ENCODE measurements at places on chromosomes 11 and 22.

DNA sequence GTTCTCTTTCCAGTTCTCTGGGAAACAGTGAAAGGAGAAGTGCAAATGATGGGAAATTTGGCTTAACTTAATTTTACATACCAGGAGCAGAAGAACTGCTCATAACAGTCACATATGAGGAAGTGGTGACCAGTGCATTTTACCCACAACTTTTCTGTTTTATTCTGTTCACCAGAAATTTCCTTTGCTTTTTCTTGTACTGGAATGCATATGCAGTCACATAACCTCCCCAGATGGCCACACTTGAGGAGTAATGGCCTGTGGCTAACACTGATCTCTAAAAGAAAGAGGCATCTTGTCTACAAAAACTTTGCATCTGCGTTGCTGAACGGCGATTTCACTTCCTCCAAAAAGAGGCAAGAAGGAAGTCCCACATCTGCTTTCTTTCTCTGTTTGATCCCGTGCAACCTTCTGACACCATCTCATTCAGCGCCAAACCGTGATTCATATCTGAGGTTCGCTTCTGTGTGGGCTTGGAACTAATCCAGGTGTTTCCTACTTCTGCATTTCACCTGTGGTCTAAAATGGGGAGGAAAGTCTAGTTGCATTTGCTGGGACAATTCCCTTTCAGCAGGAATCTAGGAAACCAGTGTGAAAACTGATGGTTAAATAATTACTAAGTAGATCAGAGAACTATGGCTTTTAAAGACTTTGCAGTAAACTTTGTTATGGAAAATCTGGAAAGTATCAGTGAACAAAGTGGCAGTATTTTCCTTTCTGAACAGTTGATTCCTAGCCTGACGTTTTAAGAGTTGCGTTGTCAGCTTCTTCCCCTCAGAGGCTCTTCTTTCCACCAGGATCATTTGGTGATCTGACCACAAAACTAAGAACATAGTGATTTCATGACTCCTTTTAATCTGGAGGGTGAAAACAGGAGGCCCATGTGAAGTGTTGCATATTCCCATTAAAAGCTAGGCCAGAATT is 4.2 kb upstream of the MPEG1 start:
- no peak for DNase-seq

DNA sequence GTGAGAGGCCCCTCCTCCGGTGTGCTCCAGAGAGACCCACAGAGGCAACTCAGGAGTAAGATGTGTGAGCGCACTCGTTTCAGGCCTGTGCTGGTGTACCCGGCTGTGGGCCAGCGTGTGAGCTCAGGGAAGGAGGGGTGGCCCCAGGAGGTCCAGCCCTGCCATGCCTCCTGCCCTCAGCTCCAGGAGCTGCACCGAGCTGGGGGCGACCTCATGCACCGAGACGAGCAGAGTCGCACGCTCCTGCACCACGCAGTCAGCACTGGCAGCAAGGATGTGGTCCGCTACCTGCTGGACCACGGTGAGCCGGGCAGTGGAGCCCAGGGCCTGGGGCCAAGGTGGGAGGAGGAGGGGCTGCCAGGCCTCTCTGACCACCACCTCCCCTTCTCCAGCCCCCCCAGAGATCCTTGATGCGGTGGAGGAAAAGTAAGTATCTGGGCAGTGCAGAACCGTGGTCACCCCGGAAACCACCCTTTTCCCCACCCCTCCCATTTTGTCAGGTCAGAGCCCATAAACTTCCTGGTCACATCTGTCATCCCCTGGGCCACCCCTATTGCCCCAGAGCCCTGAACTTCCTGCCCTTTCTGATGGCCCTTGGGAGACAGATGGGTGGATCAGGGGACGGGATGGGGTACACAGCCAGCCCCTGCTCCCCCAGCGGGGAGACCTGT is 2.5 kb upstream of the MDK start:
- no peak for DNase-seq

GRCh38 chr11:28756977-28757376 is 648.8 kb downstream of the METTL15 start:
- no peak for DNase-seq

DNA sequence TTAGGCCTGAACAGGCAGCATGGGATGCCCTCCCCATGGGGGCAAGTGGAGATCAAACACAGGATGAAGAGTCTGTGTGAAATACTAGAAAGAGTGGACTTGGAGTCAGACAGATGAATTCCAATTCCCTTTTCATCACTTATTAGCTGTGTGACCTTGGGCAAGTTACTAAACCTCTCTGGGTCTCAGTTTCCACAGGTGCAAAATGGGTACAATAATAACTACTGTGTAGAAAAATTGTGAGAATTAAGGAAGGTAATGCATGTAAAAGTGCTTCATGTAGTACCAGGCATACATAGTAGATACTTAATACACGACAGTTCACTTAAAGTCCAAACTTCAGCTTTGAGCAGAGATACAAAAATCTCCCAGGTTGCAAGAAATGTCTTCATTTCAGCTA is 176.4 kb downstream of the DSCAML1 start:
- DNase-seq: no peak

- DNase-seq: no peak
These were observed 29.3 kb upstream of the OR10D3 start for GRCh38 chr11:124153821-124154220.

GRCh38 chr11:9344061-9344680 is 29.8 kb upstream of the TMEM41B start:
- DNase-seq: no peak

DNA sequence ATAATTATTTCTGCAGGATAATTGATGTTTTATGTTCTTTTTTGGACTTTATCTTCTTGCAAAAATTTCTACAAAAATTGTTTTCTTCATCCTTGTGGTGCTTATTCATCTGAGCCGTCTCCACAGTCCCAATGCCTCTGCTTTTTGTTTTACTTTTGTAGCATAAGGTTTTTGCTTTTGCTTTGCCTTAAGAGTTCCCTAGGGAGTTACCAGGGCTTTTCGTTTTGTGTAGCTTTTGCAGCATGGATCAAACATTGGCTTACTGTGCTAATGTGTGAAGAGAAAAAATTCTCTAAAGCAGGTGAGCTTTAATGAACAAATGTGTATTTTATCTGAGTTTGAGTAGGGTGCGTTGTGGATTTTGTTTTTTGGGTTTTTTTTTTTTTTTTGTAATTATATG is 11.8 kb downstream of the XBP1 start:
- DNase-seq: no peak

DNA sequence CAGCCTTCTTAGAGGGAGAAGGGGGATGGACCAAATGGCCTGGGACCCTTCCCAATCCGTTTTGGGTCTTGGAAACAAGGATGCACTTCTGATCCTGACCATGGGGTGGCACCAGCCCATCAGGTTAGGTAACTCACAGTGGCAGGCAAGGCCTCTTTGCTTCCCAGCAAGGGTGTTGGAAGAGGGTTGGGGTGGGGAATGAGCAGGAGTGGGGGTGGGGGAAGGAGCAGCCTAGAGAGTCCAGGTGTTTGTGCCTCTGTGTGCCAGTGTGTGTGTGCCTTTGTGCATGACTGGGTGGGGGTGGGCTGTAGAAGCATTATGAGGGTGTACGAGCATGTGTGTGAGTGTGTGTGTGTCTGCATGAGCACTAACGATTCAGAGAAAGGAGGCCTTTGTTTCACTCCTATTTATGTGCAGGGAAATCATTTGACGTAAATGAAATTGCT is 213.1 kb downstream of the INSC start:
- no peak for DNase-seq

GRCh38 chr22:37351232-37351631 is 68.9 kb downstream of the CYTH4 start:
- no peak for DNase-seq

- DNase-seq: no peak
These were observed 6.5 kb downstream of the LMO1 start for GRCh38 chr11:8257003-8257664.

DNA sequence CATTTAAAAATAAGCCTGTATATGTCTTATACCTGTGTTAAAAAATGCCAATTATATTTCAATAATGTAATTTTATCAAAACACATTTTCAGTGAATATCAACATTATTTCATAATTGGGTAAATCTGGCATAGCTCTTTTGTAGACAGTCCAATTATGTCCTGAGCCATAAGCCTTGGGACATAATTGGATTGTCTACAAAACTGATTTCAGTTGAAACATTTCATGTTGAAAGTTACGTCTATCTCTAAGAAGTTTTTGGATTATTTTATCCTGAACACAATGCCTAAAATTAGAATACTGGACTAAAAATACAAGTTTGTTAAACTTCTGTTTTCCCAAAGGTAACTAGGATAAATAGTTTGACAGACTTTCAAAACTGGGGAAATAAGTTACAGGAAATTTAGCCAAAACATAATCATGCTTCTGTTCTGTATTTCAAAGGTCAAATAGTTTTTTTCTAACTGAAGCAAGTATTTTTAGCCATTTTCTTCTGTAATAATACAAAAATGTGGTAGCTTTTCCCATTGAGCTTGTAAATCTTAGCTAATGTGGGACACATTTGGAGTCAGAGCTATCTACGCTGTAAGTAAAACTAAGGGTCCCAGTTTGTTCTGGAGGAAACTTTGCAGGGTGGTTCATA is 100.7 kb upstream of the BIRC3 start:
- no peak for DNase-seq

GRCh38 chr11:3833449-3833848 is 7.3 kb downstream of the RHOG start:
- no peak for DNase-seq

GRCh38 chr22:46062971-46063631 is 86.1 kb upstream of the WNT7B start:
- no peak for DNase-seq

DNA sequence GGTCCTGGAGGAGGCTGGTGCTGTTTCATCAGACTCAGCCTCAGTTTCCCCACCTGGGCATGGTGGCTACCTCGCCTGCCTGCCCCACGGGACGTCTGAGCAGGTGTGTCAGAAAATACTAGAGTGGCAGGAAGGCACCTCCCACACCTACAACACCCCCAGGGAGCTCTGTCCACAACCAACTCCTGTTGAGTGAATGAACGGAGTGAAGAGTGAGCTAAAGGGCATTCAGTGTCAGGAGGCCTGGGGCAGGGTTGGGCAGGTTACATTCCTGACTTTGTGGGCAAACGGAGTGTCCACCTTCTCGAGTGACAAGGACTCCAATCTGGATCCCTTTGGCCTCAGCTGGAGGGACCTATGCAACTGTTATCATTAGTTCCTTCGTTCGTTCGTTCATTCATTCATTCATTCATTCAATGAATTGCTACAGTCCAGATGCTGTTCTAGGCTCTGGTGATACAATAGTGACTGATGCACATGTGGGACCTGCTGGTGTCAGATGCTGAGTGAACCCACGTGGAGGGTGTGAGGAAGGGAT is 195.2 kb downstream of the CTTN start:
- DNase-seq: no peak

DNA sequence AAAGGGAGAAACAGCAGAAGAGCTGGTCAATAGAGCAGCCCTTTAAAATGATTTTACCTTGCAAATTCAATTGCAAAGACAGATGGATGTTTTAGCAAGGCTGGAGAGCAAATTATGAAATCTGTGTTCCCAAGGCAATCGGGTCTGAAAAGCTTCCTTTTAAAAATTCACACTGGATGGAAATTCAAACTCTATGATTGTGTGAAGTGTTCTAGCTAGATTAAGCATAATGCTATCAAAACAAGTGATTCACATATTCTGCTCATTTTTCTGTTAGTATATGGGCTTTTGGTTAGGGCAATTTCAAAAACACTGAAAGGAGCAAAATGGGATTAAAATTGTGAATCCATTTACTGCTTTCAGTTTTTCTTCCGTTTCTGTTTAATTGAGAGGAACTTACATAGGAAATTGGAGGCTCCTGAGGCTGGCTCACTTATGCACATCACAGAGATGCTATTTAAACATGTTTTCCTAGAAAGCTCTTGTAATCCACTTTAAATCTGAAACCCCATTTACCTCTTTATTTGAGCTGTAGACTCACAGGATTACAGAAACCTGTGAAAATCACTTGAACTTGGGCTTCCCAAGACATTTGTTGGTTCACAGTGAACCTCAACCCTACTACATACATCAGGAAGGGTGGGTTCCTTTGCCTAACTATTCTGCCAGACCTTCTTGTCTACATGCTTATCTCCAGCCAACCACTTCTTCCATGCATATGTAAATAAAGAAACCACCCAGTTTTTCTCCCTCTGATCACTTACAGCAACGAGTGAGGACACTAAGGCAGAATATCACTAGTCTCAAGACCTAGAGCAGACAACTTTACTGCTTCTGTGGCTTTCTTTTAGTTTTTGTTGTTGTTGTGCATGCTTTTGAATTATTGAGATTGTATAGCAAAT is 201.9 kb upstream of the PITPNB start:
- no peak for DNase-seq
